Choroid plexus epithelial cell (primary cell): ENCODE measurements at places on chromosomes 4 and X.
A peak's percentile ranks its signal among the peaks of the same experiment; 100 is the strongest.

DNA sequence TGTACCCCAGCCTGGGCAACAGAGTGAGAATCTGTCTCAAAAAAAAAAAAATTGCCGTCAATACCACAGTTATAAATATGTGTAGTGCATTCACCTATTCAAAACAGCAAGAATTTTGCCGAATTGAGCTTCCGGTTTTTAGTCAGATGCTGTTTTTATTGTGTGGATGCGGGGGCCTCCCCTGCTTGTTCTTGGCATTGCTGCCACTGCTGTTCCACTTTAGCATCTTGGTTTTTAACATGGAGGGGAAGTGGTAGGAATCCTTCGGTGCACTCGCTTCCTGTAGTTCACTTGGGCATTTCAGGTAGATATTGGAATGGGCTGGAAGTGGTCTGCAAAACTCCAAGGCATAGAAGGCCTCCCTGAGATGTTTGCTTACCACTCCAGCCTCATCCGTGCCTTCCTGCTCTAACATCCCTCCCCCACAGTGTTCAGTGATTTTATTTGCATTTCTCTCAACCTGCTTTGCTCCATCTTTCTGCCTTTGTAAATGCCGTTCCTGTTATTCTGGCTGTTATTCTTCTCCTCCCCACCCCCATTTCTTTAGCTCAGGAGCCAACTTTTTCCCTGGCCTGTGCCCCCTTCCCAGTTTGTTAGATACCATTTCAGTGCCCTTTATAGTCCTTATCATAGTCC, 25.5 kb downstream of the MOB1B start:
- DNase-seq = no peak

- peak; percentile 50 for DNase-seq
Observed at GRCh38 chr4:113840861-113841260, 79.3 kb upstream of the CAMK2D start.

GRCh38 chr4:170374770-170375169, 285.0 kb upstream of the AADAT start:
- DNase-seq = peak; percentile 67

- no peak for DNase-seq
Observed at GRCh38 chrX:7620560-7620959, 222.4 kb upstream of the VCX start.

DNA sequence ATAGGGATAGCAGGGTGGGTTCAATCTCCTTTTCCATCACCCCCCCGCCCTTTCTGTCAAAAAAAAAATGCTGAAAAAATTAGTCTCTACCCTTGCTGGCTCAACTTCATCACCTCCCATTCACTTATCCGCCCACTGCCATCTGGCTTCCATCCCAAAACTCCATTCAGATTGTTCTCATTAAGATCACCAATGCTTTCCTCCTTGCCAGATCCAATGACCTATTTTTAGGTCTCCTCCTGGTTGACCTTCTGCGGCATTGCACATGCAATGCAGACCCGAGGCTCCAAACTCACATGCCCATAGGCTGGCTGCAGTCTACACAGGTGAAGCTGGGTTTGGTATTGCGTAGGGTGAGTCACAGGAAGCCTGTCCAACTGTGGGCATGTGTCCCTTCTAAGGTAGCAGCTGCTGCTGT, 21.1 kb upstream of the STIM2 start:
- no peak for DNase-seq

GRCh38 chr4:62899646-62900364, 1509.4 kb downstream of the TECRL start:
- no peak for DNase-seq

- DNase-seq = no peak
Observed at GRCh38 chr4:5366421-5366820, 315.1 kb downstream of the STK32B start.

DNA sequence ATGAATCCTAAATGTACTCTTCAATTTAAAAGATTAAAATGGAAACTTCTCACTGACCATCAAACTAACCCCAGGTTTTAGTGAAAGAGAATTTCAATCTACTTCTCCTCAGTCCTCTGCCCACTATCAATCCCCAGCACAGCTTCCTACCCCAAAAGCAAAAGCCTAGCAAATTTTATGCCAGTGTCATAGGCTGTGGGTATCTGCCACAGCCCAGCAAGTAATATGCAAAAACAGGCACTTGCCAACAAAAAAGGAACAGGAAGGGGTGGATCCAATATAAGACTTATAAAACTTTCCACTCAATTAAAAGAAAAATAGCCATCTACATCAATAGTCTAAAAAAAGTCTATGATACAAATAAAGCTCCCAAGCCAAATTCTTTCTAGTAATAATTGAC, 22.3 kb downstream of the CAMK2D start:
- DNase-seq = no peak

GRCh38 chr4:158621729-158622128, 50.0 kb downstream of the C4orf46 start:
- no peak for DNase-seq

DNA sequence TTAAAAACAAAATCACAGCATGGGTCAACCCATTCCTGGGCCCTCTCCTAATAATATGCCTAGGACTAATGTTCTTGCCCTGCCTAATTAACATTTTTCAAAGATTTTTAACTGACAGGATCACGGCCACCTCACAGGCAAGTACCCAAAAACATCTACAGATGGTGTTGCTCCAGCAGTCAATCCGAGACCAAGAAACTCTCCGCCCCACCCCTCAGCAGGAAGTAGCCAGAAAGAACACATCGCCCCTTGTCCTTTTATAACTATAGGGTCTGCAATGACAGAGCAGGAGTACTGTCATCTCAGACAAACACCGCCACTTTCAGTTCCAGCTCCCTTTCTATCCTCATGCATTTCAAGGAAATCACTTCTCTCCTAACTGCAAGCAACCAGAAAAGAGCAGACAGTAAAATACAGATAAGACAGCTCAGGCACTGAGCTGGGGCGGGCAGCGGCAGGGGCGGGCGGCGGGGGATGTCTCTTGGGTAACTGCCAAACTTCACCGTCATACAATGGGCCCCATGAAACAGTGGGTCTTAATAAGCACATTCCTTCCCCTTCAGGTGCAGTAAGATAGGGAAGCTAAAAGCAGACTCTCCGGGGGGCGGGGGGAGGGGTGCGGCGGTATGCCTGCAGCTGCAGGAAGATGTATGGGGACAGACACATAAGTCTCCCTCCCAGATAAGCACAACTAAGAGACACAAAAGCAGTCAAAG, 67.4 kb downstream of the ZNF182 start:
- DNase-seq = no peak

DNA sequence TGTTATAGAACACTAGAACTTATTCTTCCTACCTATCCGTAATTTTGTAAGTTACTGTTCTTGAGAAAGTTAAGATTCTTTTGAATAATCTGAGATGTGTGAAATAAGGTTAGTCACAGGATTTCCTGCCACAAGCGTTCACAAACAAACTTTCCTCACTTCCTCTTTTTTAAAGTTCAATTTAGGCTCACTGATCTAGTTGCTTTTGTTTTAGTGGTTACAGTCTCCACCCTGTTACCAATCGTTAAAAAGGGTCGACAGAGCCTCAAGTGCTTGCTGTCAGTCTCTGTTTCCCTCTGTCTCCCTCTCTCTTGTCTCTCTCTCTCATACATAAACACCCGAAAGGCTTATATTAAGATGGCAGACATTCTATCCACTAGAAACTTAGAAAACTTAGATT, 35.9 kb upstream of the STK26 start:
- DNase-seq = no peak

DNA sequence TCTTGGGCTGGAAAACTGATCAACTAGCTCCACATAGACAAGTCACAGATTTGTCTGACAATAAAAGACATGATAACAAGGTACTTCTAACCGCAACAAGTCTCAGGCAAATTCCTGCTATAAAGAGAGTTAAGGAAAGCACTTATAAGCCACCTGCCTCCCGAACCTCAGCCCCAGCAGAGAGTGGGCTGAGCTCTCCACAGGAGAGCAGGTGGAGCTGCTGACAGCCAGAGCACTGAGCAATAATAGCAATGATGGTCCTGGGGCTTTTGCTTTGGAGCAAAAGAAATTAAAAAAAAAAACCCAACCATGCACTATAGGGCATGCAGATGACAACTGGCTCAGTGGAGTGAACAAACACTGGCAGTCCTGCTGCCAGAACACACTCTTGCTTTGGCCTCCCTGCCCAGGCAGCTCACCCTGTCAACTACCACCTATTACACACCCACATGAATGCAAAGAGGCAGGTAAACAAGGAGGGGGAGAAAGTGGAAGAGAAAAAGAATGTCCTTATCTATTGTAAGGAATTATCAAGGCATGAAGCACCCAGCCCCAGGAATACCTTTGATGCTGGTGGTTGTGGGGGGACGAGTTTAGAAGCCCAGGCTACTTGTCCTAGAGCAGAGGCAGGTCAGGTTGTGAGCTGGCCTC, 135.8 kb upstream of the DGKK start:
- DNase-seq = no peak

GRCh38 chr4:21195682-21196081, 495.4 kb downstream of the PACRGL start:
- DNase-seq = no peak

- no peak for DNase-seq
Observed at GRCh38 chr4:1974840-1975239, 33.9 kb downstream of the NELFA start.

DNA sequence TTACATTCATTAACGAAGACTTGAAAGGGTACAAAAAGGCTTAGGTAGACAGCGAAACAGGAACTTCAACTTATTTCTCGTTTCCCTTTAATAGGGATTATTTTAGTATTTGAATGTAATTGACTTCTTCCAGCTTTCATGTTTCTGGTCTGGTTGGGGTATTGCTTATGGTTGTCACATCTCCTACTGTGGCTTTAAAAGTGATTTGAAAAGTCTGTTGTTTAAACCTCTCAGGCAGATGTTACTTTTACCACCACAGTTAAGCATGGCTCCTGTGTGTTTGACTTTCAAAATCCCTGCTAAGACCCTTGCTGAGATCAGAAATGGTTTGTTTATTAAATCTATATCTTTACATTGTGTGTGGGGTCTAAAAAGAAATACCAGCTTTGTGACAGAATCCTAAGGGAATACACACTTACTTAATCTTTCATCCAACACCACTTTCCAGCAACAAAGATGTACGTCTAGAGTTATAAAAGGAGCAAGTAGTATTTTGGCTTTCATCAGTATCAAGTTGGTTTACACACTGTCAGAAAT, 661.2 kb downstream of the FAT4 start:
- DNase-seq = no peak

DNA sequence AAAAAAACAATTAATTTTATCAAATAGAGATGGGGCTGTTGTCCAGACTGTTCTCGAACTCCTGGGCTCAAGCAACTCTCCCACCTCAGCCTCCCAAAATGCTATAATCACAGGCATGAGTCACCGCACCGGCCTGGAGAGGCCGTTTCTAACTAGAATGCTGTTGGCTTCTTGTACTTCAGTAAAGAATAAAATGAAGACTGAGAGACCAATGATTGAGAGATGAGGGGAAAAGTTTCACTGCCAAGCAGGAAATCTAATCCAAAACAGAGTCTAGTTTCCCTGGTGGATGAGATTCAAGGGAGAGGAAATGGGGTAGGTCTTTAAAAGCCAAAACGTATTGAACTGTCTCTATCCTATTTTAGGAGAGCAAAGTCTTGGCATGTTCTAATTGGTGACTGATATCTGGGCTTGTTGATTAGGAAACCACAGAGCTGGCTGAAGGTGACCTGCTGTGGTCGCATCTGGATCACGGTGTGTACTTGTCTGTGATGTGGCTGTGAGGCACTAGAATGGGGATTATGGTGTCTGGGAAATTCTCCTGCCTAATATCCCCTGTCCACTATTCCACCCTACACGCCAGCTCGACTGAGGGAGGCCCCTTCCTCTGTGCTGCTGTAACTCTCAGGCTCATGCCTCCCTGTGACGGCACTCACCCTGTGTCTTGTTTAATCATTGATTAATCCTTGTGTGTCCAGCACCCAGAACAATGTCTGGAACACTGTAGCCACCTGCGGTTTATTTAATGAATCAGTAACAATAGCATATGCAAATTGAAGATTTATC, 15.0 kb upstream of the TRIM2 start:
- DNase-seq = peak; percentile 23

DNA sequence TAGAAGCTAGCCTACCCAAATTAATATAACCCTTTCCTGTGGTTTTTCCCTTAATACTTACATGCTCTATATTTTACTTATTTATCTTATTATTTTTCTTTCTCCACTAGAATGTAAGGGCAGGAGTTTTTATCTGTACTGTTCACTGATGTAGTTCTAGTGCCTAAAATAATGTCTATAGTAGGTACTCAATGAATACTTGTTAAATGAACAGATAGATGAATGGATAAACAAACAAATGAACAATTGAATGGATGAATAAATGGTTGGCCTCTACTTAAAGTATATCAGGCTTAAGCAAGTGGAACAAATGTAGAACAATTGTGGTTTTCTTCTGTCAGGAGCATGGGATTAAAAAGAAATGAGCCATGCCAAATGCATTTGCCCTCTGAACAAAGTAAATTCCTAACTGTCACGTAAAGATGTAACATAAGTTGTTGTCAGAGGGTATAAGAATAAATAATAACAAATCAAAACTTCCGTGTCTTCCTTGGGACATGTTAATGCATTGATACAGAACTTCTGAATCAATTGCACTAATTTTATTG, 54.1 kb downstream of the SYTL5 start:
- DNase-seq = no peak

GRCh38 chrX:116657071-116657470, 194.3 kb upstream of the CT83 start:
- no peak for DNase-seq

DNA sequence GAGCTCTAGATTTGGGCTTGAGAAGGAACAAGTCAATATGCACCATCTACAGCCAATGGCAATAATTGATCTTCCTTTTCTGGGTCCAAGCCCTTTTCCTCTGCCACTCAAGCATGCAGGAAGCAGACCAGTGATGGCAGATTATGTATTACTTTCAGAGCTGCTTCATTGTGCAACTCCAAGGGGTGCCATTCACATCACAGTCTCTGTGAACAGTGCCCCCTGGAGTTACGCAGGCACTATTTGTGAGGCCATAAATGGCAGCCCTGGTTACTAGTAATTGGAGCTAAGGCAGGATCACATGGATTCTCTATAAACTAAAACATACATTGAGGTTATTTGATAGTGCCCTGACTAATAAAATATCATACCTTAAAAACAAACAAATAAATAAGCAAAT, 313.4 kb upstream of the SLC7A11 start:
- DNase-seq = peak; percentile 55

DNA sequence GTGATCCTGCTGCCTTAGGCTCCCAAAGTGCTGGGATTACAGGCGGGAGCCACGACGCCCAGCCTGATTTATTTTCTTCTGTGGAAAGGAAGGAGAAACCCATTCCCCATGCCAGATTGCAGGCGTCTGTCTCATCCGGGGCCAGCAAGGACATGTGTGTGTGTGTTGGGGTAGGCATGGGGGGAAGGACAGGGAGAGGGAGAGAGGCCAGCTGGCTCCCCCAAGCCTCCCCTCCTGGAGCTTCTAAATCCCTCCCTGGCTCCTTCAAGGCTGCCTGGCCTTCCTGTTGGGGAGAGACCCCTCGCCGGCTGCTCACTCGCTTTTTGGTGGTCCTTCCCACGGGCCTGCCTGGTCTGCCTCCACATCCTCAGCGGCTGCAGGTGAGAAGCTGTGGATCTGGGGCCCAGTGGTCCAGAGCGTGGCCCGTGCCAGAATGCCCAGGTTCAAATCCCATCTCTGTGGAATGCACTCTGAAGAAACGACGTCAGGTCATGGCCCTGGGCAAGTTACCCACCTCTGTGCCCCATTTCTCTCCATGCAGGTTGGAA, 1.3 kb upstream of the PLXNB3 start:
- DNase-seq = no peak

GRCh38 chrX:41452565-41453356, 5.6 kb downstream of the NYX start:
- peak; percentile 82 for DNase-seq
